ENCODE measurements at places on chromosomes 11 and 22.

DNA sequence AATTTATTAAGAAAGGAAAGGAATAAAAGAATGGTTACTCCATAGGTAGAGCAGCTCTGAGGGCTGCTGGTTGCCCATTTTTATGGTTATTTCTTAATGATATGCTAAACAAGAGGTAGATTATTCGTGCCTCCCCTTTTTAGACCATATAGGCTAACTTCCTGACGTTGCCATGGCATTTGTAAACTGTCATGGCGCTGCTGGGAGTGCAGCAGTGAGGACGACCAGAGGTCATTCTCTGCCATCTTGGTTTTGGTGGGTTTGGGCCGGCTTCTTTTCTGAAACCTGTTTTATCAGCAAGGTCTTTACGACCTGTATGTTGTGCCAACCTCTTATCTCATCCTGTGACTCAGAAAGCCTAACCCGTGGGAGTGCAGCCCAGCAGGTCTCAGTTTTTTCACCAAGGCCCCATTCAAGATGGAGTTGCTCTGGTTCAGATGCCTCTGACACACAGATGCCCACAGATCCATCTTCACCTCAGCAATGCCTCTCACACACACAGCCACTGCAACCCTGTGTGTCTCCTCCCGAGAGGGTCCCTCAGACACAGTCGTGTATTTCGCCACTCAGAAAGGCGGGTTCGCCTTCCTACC, 16.4 kb upstream of the JAM3 start:
- DNase-seq: no peak

- no peak for DNase-seq
Observed at GRCh38 chr11:8283465-8284230, 20.0 kb upstream of the LMO1 start.

DNA sequence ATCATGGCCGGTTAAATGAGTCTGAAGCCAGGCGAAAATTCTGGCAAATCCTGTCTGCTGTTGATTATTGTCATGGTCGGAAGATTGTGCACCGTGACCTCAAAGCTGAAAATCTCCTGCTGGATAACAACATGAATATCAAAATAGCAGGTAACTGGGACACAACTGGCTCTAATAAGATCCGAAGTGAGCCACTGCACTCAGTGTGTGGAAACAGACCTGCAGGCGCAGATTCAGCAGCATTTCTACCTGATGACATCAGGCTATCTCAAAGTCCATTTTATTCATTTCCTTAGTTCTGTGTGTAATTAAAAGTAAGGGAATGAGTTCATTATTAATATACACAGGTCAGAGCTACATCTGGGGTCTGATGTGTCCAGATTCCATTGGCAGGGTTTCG, 78.2 kb downstream of the PPP2R1B start:
- no peak for DNase-seq

DNA sequence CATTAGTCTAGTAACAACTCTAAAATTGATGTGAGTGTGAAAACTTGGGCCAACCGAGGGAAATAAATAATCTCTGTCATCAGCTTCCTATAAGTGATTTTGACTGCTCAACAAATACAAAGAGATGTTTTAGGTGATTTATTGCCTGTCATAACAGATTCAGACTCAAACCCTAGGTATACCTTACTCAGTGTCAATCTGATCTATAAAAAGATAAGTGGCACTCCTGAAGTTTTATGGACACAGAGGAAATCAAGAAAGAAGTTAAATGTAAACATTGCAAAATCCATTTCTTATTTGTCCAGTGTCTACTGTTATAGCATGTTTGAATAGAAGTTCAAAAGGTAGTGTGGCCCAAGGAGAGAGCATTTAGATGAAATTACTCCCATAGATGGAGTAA, 30.4 kb upstream of the TYR start:
- no peak for DNase-seq

DNA sequence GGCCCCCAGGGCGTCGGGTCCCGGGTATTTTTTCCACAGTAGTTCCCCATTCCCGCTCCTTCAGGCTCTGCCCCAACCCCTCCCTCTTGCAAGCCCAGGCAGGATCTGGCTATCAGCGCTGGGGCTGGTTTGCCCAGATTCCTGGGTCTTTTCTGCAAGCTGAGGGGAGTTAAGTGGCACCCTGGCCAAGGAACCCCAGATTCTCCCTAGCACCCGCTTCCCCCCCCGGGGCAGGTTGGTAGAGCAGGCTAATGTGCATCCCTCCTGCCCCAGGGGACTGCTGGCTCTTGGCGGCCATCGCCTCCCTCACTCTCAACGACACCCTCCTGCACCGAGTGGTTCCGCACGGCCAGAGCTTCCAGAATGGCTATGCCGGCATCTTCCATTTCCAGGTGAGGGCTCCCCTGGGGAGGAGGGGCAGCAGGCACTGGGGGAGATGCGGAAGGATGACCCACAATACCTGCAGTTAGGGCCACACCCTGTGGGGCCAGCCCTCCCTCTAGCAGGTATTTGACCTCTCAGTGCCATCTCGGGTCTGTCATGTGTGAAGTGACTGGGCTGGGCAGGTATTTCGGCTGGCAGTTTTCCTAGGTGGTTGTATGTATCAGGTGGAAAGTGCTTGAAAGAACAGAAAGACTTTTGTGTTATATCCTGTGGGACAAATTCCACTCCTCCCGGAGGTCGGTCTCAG, 1.6 kb downstream of the CAPN1 start:
- DNase-seq: no peak

DNA sequence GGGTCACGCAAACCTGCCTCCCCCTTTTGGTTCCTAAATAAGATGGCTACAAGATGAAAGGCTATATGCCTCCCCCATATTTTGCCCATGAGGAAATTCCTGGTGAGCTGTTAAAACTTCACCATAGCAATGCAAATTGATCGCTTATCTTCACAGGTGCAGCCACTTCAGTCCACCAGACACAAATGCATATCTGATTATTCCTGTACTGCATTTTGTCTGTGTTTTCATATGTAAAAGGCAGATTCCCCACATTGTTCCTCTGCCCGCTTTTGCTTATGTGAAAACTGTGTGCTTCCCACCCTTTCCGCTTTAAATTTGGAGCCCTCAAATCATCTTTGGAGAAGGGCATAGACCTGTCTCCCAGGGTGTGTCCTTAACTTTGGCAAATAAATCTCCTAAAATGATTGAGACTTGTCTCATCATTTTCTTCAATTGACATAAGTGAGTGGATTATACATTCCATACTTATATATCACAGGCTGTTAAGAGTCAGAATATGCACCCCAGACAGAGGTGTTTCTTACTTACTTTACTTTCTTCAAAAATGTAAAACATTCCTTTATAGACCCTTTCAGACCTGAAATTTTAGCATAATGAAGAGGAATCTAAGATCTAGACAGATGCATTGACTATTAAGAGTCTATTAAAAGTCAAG, 116.4 kb downstream of the CASP12 start:
- DNase-seq: no peak

DNA sequence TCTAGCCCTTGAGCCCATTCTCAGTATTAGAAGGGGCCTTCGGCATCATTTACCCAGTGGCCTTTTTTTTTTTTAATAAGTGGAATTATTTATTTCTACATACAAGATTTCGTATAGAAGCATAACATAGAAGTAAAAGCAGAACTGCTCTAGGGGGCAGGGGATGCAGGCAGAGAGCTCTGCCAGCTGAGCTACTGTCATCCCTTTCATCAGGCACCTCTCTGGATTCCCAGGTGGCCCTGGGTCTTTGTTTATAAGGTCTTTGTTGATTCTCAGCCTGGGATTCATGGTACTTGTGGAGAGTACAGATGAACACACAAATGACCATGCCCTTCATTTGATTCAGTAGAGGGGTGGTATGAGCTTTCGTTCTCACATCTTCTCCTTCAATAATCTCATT, 66.4 kb downstream of the GAB2 start:
- DNase-seq: no peak

GRCh38 chr11:40323241-40323640, 1136.2 kb downstream of the LRRC4C start:
- DNase-seq: no peak

Measured in forelimb muscle (tissue), 1 donor.